T-helper 9 cell (primary cell): ENCODE measurements at places on chromosomes 16 and 17.

DNA sequence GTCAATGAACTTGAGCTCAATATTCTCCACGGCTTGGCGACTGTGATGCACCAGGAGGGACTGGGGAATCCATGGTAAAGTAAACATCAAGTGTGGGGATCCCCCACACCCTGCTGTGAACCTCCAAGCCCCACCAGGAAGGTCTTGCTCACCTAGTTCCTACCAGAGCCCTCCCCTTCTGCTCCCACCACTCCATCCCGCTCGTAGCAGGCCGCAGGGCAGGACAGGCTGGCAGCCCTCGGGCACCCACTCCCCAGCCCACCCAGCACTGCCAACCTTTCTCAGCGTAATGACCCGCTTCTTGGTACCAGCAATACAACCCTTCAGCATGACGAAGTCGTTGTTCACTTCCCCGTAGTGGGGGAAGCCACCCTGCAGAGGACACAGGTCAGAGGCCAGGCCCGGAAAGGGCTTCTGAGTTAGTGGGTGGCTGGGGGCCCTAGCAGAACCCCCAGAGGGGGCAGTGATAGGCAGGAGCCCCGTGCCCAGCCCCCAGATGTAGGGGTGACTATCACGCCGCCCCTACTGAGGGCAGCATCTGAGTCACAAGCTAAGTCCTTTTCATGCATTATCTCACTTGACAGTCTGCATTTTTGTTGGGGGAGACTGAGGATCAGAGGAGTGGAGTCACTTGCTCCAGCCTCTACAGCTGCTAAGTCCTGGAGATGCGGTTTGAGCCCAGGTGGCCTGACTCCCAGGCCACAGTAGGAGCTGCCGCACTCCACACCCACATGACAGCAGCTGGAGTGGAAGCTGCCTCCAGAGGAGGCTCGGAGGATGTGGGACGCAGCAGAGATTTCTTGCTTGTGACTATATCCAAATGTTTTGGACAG, 2.8 kb upstream of the MSRB1 start:
- no peak for DNase-seq

- no peak for DNase-seq
Observed at GRCh38 chr17:58028578-58028977, 21.5 kb upstream of the SRSF1 start.

DNA sequence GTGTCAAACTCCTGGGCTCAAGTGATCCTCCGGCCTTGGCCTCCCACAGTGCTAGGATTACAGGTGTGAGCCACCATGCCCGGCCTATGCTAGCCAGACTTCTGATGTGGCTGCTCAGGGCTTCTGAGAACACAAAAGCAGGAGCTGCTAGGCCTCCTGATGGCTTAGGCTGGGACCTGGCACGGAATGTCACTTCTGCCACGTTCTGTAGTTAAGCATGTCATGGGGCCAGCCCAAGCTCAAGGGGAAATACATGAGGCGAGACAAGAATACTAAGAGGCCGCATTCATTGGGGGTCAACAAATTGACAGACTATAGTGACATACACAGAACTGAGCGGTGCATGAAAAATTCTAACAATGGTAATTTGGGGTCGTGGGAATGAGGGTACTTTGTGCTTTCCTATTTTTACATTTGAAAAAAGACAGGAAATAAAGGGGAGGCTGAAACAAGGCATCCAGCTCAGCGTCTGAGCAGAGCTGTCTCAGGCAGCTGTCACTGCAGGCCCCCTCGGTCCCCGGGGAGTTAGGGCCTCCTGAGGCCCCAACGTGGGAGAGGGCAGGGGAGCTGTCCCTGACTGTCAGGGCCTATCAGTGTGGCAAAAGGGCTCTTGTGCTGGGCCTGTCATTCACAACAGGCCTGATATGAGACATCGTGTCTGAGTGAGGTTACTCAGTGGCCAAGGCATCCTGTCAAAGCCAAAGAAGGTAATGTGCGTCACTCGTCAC, 26.4 kb downstream of the CFAP20 start:
- DNase-seq = no peak

DNA sequence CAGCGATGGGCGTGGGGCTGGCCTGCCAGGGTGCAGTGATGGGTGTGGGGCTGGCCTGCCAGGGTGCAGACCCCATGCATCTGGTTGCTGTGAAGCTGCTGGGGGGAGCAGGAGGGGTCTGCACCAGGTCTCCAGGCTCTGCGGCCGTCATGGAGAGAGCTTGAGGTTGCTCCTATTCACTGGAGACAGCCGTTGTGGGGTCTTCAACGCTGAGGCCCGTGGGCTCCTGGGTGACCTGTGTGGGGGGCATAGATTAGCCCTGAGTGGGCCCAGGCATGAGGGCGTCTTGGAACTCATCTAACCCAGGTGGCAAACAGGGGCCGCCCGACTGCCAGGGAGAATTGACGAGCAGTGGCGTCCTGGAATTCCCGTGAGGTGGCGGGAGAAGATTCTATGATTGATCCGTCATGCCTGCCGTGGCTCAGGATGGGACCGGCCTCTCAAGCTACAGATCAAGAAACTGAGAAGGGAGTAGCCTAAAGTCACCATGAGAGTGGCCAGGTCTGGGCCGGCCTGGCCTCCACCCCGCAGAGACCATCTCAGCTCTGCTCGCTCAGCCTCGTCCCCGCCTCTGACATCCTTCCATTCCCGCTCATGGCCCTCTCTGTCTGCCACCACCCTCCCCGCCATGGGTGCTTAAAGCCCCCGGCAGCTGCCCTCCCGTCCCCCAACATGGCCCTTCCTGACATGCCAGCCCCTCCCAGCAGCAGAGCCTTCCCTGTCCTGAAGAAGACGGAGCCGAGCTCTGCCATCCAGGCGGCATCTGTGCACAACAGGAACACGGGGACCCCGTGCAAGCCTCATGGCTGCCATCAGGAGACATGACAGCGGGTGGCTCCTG, 50.7 kb upstream of the ACSF3 start:
- no peak for DNase-seq

DNA sequence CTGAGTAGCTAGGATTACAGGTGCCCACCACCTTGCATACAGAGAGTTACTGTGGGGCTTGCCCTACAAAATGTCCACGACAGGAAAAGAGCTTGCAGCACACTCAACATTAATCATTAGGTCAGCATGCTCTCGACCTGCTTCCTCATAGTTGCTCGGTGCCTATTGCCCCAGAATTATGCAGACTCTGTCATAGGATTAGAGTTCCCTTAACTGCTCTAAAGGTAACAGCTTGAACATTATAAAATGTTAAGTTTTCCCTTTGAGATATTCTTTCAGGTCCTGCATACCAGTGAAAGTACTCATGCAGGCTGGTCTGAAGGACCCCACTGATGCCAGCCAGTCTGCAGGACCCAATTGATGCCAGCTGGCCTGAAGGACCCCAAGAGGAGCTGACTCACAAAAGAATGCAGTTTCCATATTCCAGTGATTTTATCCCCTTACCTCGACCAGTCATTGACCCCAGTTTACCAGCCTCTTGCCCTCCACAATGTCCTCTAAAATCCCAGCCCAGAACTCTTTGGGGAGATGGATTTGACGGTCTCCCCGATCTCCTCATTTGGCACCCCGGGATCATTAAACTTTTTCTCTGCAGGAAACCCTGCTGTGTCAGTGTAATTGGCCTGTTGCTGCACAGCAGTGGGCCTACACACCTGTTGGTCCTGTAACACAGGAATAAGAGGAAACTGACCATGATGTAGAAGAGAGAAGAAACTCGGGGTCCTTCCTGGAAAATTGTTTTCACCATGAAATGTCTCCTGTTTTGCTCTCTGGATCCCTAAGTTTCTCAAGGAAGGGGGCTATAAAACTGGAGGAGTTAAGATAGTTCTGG, 10.6 kb downstream of the ICAM2 start:
- DNase-seq = no peak

DNA sequence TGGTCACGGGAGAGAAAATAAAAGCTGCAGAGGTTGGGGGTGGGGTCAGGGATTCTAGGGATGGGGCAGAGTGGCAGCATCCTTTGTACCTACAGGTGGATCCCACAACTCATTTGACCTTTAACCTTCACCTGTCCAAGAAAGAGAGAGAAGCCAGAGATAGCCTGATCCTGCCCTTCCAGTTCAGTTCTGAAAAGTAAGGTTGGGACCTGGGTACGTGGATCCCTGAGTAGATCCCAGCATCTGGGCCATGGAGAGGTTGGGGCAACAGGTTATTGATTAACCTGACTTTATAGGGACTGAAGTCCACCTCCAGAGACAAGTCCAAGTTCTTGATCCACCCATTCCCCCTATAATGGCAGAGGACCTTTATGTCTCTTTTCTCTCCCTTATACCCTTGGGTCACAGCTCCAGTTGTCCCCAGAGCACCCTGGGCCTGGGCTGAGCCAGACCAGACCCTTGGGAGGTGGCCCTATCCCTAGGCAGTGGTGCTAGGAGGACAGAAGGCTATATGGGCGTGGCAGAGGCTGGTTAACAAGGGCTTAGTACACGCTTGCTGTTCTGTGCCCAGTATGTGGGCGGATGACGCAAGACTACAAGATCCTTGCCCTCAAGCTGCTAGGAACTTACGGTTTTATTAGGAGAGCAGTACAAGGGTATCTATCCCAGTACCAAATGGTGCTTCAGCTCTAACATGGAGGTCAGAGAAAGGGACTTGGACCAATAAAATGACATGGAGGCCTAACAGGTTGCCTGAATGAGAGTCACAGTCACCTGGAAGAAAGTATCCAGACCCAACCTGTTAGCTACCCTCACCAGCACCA, 3.3 kb downstream of the CLDN7 start:
- DNase-seq = no peak

GRCh38 chr16:1427473-1428461, 3.1 kb upstream of the PERCC1 start:
- DNase-seq = no peak

- no peak for DNase-seq
Observed at GRCh38 chr17:18362698-18363100, 651 bp downstream of the SHMT1 start.

GRCh38 chr17:58354541-58355216, 2.7 kb upstream of the SUPT4H1 start:
- DNase-seq = no peak

- DNase-seq = no peak
Observed at GRCh38 chr16:56401482-56401881, 23.9 kb downstream of the AMFR start.

DNA sequence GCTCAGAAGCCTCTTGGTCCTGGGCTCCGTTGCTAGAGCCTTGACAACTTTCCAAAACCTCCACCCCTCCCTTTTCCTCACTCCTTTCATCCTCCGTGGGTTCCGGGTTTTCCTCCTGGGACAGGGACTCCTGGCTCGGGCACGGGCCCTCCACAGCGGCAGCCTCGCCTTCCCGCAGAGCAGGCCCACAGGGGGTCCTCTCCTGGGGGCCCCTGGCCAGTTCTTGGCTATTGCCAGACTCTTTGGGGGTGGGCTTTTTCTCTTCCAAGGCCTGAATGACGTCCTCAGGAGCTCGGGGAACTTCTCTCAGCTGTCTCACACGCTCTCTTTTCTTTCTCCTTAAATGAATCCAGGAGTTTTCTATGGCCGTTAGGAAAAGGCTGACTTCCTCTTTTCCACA, 19.3 kb upstream of the MNT start:
- no peak for DNase-seq

DNA sequence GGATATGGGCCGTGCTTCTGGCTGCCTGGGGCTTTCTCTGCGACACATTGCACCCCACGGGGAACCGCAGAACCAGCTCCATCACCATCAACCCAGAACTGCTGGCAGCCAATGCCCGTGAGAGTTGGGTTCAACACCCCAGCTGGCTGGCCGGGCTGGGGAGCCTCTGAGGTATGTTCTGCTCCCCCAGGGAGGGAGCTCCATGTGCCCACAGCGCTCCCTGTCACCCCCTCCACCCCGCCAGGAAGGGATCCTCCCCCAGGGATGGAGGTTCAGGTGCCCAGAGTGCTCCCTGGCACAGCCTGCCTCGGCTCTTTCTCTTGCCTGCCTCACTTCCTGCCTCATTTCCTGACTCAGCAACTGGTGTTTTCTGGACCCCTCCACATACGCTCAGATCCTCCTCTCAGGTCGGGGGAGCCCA, 24.2 kb upstream of the MPRIP start:
- DNase-seq = no peak

DNA sequence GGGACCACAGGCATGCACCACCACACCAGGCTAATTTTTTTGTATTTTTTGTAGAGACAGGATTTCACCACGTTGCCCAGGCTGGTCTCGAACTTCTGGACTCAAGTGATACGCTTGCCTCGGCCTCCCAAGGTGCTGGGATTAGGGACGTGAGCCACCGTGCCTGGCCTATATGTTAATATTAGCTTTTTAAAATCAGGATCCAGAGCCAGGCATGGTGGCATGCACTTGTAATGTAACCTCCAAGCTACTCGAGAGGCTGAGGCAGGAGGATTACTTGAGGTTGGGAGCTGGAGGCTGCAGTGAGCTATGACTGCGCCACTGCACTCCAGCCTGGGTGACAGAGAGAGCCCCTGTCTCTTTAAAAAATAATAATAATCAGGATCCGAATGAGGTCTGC, 8.5 kb upstream of the ADCY7 start:
- no peak for DNase-seq

DNA sequence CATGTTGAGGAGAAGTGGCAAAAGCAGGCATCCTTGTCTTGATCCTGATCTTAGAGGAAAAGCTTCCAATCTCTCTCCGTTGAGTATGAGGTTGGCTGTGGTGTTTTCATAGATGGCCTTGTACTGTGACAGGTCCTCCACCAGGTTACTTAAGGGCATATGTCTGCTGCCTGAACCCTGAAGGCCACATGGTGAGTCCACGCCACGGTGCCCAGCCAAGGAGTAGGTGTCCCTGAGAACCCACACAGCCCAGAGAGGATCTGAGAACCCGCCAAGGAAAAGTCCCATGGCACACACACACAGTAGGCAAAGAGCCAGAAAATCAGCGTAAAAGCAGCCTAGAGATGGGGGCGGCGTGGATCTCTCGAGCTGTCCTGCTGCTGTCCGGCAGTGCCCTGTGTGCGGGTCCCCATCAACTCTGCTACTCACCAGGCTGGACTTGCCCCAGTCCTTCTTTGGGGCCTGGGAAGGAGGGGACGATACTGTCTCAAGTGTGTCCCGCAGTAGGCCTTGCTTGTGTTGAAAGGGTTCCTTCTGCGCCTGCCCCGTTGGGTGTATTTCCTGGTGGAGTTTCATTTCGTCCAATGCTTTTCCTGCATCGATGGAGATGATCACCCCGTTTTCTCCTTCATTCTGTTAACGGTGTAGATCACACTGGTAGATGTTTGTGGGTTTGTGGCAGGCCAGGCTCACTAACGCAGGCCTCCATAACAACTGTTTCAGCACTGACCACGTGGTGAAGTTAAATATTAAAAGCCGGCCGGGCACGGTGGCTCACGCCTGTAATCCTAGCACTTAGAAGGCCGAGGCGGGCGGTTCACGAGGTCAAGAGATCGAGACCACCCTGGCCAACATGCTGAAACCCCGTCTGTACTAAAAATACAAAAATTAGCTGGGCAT, 90.8 kb upstream of the DNAH17 start:
- DNase-seq = no peak

- DNase-seq = no peak
Observed at GRCh38 chr16:3553138-3553923, 23.9 kb downstream of the NLRC3 start.

GRCh38 chr17:17079336-17079735, 37.1 kb downstream of the MPRIP start:
- no peak for DNase-seq

GRCh38 chr17:30576326-30576861, 99.2 kb downstream of the GOSR1 start:
- DNase-seq = no peak
